NCI-H526 (cell line): ENCODE measurements at places on chromosomes 2 and 18.

- DNase-seq = no peak
Observed at GRCh38 chr2:64250751-64251423, 106.7 kb upstream of the PELI1 start.

DNA sequence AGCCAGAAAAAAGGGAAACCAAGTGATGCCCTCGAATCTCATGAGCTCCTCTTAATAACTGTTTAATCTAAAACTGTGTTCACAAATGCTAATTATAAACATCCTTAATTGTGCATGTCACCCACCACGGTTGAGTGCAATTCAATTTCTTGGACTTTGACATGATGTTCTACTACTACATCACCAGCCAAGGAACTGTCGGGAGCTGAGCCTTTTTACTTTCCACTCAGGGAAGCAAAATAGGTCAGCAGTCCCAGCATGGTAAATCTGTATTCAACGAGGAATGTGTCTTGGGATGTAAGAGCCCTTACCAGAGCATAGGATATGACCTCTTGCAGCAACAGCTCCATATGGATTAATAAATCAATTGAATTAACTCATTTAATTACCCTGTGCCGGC lies 20.8 kb upstream of the REG3G start:
- no peak for DNase-seq

- DNase-seq = peak; percentile 22
Observed at GRCh38 chr2:163407296-163407695, 328.5 kb downstream of the FIGN start.

- no peak for DNase-seq
Observed at GRCh38 chr2:230906471-230907230, 18.4 kb downstream of the GPR55 start.

DNA sequence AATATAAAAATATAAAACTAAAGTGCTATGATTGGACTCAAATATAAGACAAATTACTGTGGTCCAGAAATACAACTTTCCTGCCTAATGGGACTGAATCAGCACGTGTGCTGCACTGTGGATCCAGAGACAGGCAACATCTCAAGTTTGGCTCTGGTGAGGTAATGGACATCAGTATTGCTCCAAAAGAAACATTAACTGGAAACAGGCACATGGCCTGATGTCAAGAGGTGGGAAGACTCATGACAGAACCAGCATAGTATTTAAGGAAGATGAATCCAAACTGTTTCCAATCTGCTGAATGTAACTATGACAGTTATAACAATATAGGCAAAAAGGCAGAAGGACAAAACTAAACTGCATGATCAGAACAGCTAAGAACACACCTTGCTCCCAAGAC lies 354.6 kb downstream of the FSIP2 start:
- DNase-seq = no peak

DNA sequence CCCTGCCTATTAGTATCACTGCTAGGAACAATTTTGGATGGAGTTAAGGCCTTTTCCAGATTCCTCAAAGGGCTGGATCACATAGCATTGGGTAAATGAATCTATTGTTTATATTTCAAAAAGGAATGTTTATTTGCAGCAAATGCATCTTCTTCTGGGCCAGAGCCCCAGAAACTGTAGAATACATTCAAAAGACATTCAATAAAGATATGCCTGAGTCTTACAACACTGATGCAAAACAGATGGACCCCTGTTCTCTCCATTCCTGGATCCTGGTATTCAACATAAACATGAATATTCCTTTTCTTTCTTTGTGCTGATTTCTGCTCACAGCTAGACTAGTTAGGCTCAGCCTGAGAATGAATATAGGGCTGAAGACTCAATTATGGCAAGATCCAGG lies 227.2 kb upstream of the KLHL29 start:
- DNase-seq = no peak

DNA sequence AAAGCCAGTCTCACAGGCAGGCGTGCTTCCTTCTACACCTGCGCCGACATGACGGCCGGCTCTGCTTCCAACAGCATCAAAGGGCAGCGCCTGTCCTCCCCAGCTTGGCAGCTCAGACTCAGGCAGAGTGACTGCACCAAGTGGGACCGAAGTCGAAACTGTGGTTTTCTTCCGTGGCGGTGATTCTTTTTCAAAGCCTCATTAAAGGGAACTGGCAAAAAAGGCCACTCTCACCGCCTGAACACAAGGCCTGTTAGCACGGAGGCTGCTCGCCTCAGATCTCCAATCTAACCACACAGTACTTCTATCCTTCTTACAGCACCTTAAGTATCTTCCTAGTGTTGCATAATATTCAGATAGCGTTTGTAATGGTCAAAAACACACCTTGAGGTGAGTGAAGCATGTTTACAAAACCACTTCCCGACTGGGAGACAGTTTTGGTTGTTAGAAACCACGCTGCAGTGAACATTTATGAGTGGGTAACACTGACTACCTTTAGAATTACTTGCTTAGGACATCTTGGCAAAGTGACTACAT lies 236.4 kb downstream of the HDAC4 start:
- no peak for DNase-seq

- no peak for DNase-seq
Observed at GRCh38 chr18:72692595-72692994, 148.5 kb upstream of the CBLN2 start.

DNA sequence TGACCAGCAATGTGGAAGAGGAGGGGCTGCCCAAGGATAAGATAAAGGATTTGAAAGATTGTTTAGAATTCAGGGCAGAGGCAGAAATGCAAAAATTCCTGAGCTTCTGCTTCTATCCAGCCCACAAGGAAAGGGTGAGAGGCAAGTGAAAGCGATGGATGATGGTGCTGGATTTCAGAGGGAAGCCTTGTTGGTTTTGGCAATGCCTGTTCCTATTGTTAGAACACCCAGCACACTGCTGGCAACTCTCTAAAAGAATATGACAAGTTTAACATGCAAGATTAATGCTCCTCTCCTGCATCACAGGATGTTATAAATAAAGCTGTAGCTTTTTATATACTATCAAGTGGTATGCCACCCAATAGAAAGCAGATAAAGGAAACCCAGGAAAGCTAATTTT lies 92.6 kb downstream of the ZNF385B start:
- no peak for DNase-seq

DNA sequence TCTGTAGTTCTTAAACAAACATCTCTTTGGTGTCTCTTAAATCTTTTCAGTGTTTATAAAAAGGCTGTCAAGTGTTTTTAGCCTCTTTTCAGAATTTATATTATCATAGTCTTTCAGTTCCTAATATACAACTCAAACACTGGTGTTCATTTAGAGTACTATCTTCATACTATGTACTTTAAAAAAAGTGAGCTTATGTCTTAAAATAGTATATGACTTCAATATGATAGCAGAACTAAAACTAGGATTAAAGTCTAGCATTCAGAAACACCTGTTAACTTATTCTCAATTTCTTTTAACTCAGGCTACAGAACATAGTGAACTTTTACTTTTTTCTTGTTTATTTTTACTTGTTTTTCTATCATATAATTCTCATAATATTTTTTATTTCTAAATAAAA lies 14.7 kb upstream of the IKZF2 start:
- DNase-seq = no peak

GRCh38 chr18:23872701-23873550 lies 141.6 kb upstream of the TTC39C start:
- DNase-seq = peak; percentile 57

GRCh38 chr18:42882122-42882521 lies 233.4 kb downstream of the RIT2 start:
- no peak for DNase-seq

GRCh38 chr18:72848503-72849237 lies 19.1 kb downstream of the NETO1 start:
- DNase-seq = no peak

- DNase-seq = no peak
Observed at GRCh38 chr2:203412546-203413331, 84.5 kb downstream of the ABI2 start.
